Inflammatory macrophage treated with lipopolysaccharide for 1 hour (primary cell): ENCODE measurements at places on chromosomes 5 and 9.

DNA sequence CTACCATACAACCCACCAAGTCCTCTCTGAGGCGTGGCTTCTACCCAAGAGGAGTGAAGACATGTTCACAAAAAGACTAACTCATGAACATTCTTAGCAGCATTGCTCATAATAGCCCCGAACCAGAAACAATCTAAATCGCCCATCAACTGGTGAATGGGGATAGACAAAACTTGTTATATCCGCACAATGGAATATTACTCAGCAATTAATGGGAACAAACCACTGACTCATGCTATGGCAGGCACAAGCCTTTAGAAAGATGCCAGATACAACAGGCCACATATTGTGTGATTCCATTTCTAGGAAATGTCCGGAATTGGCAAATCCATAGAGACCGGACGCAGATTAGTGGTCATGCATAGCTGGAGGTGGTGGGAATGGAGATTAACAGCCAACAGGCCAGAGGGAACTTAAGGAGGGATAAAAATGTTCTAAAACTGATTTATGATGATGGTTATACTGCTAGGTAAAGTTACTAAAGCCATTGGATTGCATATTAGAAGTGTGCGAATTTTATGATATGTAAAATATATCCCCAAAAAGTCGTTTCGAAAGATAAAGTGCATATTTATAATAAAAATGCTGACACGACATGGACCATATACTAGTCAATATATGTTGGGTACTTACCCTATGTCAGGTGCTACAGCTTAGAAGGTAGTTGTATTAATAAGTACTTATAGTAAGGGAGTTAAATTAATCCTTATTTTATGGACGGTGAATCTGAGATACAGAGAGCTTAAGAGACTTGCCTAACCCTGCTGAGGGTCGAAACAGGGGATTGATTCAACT, 55.4 kb downstream of the LHX2 start:
- DNase-seq: no peak

- DNase-seq: no peak
Measured at GRCh38 chr5:67038817-67039603, 157.6 kb downstream of the CD180 start.

- no peak for DNase-seq
Measured at GRCh38 chr9:84435902-84436301, 95.3 kb upstream of the SLC28A3 start.

GRCh38 chr9:118423021-118423420, 718.8 kb downstream of the TLR4 start:
- DNase-seq: no peak

DNA sequence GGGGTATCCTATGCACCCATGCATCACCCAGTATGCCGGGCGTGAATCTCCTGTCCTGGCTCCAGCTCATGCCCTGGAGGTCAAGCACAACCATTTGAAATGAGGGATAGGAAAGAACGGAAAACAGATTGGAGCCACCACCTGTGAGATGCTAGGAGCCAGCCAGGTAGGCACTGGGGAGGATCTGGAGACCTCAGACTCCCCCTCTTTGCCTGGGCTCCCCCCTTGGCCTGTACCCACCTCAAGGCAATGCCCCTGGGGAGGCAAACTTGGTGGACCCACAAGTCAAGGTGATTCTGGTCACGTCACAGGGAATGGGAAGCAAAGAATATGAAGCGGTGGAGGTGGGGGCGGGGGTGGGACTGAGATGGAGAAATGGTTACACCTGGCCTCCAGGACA, 92.6 kb downstream of the PAX5 start:
- DNase-seq: no peak

GRCh38 chr9:136222906-136223285, 18.0 kb upstream of the LHX3 start:
- DNase-seq: no peak

DNA sequence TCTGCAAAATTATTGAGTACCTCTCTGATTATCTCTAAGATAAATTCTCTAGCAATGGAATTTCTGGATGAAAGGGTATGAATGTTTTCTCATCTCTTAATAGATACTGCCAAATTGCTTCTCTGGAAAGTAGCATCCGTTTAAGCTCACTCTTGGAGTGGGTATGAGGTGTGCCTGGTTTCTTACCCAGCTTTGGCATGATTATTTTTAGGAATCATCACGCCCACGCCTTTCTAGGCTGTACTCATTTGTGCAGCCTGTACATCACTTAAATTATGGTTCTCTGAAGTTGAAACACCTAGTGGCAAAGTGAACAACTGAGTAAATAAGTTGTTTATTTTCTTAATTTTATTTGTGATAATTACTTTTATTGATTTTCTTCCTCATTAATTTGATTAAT, 156.5 kb upstream of the IL12B start:
- DNase-seq: no peak

DNA sequence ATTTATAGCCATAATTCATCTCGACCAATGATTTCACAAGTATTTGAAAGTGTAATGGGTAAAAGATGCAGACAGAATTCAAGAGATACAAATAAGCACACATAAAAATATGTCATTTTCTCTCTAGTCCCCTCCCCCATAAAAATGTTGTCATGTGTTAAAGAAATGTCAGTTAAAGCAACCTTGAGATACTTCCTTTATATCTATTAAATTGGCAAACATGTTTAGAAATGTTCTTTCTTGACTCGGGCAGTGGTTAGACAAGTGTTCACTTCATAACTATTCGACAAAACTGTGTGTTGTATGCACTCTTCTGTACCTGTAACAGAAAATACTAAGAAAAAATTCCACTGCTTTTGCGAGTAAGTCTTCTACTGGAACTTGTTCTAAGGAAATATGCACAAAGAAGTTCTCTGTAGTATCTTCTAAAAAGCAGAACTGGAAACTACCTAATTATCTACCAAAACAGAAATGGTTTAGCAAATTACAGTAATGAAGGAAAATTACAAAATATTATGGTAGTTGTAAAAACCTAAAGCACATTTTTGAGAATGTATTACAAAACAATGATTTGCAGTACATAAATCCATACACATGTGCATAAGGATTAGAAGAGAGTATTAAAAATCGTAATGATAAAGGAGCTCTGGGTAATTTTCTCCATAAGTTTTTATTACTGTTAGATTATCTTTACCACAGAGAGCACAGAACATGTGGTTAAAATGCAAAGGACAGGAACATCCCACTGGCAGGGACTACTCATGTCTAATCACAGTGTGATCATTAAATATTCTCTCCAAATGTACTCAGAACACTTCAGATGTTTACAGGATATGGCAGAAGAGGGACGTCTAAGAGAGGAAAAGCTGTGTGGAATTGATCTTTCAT, 35.9 kb downstream of the FBXW2 start:
- DNase-seq: peak; percentile 38

- DNase-seq: no peak
Measured at GRCh38 chr5:73126381-73126780, 6.0 kb downstream of the TMEM171 start.

GRCh38 chr9:91421971-91422757, 1.5 kb downstream of the NFIL3 start:
- DNase-seq: peak; percentile 31

- no peak for DNase-seq
Measured at GRCh38 chr5:179244044-179244443, 101.2 kb downstream of the ADAMTS2 start.

GRCh38 chr5:121975294-121975693, 13.5 kb downstream of the SRFBP1 start:
- no peak for DNase-seq

- peak; percentile 37 for DNase-seq
Measured at GRCh38 chr5:154284433-154284832, 93.9 kb downstream of the GALNT10 start.

GRCh38 chr9:128420651-128421481, at the start of gene CERCAM:
Gene CERCAM (plus strand): TSS chr9:128420857. CDS start chr9:128420878, 21 bp downstream.
- peak; percentile 15 for DNase-seq

GRCh38 chr5:123578390-123578789, 66.4 kb downstream of the CSNK1G3 start:
- no peak for DNase-seq
